MG63 (cell line): ENCODE measurements at places on chromosomes 2 and 18. TPM values are rescaled to one million over a fixed set of nuclear protein-coding genes. Genes with fewer than 3 reads are reported as not detected.

DNA sequence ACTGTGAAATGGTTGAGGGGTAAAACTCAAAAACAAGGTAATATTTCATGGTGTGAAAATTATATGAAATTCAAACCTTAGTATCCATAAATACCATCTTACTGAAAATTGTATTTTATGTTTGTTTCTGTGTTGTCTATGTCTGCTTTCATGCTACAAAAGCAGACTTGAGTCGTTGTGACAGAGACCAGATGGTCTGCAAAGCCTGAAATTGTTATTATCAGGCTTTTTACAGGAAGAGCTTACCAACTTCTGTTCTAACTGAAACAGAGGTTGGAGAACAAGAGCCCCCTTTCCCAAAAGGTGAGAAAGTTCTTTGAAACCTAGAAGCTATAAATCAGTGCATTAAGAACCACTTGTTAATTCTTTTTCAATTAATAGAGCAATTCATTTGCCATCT, 110.0 kb downstream of the COL4A4 start:
- no peak for DNase-seq

DNA sequence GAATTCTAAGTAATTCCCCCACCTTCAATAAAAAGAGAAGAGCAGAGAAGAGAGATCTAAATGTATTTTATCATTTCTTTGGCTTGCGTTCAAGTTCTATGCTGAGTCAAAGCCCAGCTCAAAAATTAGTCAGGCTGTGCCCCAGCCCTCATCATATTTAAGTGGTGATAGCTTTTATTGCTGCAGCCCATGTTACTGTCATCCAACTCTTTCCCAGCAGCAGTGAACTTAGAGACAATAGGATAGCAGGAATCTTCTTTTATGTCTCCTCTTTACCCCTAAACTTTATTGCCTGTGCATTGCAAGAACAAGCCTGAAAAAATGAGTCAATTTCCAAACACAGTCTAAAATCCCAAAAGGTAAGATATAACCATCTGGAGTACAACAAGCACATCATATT, 1599.3 kb upstream of the PIK3C3 start:
- DNase-seq, result peak; percentile 42

GRCh38 chr18:76358774-76359173, 136.3 kb downstream of the ZNF516 start:
- no peak for DNase-seq

DNA sequence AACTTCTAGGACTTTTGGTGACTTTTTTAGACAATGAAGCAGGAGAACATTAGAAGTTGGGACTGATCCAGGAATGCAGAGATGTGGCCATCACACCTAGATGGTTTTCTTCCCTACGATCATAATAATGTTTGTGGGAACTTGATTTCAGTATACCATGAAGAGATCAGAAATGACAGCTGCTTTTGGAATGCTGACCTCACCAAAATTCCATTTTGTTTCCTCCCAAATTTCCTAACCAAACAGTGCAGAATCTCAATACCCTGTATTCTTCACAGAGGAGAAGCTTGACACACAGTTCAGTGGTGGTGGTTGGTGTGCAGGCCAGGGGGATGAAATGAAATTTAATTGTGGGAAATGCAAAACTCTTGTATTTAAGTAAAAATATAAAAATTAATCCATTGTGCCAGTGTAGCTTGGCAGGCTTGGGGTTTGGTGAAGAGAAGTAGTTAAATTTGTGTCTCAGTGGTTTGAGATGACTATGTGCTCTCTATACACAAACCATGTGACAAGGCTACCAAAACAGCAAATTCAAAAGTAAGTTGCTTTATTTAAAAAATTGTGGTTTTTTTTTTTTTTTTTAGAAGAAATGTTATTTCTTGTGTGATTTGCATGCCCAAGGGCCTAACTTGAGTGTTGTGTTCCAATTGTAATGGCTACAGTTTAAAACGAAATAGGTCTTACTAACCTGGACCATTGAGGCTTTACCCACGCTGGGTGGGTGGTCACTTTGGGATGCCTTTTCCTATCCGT, 252.4 kb downstream of the LPIN1 start:
- no peak for DNase-seq

GRCh38 chr2:23241121-23241520, 143.9 kb upstream of the KLHL29 start:
- DNase-seq, result no peak

DNA sequence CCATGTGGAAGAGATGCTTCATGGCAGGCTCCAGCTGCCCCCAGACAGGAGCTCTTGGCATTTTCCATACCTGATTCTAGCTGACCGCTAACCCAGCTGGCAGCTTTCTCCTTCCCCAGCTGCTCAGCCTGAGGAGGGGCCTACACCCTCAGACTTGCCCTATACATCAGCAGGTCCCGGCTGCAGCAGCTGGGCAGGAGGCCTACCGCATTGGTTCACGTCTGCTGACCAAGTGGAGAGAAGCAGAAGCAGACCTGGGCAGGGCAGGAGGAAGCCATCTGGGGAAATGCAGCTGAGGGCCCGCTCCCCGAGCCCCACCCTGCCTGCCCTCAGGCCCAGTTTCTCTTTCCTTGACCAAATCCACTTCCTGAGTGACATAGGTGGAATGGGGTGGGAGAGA, 50.7 kb downstream of the LBH start:
- DNase-seq, result no peak

DNA sequence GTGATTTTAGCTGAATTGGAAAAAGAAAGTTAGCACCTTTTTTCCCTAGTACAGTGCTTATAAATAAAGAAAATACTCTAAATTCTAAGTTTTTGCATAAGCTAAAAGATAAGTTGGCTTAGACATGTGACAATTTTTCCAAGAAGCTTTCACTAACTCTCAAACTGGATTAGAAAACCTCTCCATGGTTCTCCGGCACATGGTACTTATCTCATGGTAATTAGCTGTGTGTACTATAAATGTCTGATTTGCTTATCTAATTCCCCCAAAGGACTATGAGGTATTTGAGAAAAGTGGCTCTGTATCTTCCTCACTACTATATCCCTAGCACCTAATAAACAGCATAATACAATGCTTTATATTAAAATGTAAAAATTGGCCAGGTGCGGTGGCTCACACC, 71.1 kb downstream of the ROCK1 start:
- no peak for DNase-seq

GRCh38 chr2:169095621-169096105, 26.3 kb downstream of the DHRS9 start:
- DNase-seq, result peak; percentile 83

GRCh38 chr2:146776596-146776995, 1068.2 kb upstream of the ACVR2A start:
- DNase-seq, result no peak

The CNDP1 gene
- not detected in 2 replicates for total RNA-seq

The PRPF40A gene
- total RNA-seq, result 145 and 165 TPM in 2 replicates
